ENCODE measurements at places on chromosomes 4 and X.

- DNase-seq, result no peak
Measured at GRCh38 chr4:180751009-180751408, 1492.2 kb upstream of the TENM3 start.

GRCh38 chr4:157172011-157172410 is 48.5 kb upstream of the GRIA2 start:
- DNase-seq, result no peak

DNA sequence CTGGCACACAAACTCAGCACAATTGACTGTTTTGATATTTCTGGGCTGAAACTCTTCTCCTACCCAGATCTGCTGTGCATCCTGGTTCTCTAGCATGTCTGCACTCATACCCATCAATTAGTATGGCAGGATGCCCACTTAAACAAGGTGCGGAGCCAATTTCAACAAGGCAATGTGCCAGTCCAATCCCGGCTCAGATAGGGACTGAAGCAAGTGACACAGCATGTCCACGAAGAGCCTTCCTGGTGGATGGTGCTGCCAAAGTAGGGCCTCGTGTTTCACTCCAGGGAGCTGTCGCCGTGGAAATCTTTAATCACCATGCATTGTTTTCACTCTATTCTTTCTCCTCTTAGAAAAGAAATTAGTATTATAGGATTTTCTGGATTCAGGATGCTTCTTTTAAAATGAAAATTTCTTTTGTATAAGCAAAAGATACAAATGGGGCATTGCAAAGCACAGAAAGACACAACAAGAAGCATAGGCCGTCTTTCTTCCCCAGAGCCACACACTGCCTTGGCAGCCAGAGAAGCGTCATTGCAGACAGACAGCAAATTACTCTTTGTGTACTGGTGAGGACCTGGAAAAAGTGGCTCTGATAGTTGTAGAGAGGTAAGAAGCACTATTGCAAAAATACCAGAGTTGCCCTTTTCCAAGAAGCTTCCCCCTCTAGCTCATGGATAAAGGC is 40.6 kb upstream of the LSM6 start:
- no peak for DNase-seq

- DNase-seq, result no peak
Measured at GRCh38 chr4:73948990-73949706, 32.7 kb downstream of the PF4 start.

DNA sequence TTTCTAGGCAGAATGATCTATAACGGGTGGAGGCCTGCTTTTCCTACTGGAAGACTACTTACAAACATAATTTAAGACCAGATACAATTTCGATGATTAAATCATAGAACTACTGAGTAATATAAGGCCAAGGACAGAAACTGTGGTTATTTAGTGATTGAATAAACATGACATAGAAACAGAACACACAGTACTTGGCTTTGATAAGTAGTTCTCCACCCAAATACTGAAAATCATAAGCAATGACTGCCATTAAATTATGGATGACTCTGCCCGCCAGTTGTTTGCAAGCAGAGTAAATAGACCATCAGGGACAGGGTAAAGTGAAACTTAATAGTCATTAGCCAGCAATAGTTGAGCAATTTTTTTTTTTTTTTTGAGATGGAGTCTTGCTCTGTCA is 17.2 kb upstream of the SMIM14 start:
- DNase-seq, result no peak

DNA sequence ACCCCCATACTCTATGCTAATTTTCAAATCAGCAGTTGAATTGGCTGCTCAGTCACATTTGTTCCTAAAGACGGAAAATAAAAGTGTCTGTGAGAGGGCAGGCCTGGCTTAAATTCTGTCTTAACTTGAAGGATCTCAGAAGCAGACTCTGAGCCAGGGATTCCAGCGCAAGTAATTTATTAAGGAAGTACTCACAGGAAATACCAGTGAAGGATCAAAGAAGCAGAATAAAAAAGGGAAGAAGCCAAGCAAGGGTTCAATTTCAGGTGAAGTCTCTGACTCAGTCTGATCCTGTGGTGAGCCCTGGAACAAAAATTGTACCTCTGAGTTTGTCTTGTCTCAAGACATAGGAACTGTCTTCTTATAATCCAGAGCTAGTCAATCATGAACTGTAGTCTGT is 52.2 kb downstream of the IL1RAPL1 start:
- no peak for DNase-seq

- DNase-seq, result no peak
Measured at GRCh38 chr4:110553197-110553596, 69.7 kb downstream of the PITX2 start.

DNA sequence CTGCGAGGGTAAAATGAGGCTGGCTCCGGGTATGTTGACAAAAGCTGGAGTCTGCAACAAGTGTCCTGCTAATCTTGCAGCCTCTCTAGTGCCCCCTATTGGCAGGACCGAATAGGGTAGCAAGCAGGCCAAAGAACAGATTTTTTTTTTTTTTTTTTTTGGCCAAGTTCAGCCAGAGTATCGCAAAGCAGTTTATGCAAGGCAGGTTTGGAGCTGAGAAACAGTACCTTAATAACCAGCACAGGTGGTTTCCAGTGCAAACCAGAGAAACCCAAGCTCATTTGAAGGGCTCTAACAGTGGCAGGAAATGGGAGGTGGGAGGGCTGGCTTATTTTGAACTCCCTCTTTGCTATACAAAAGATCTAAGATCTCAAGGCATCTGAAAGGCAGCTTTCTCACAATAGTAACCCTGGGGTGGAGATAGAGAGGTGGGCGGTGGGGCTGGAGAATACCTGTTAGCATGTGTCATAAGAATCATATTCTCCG is 38.2 kb upstream of the OCIAD2 start:
- DNase-seq, result peak; percentile 71

- DNase-seq, result no peak
Measured at GRCh38 chr4:109985993-109986974, 73.6 kb downstream of the EGF start.

GRCh38 chr4:89640620-89641366 is 196.2 kb downstream of the SNCA start:
- no peak for DNase-seq

- no peak for DNase-seq
Measured at GRCh38 chr4:74317616-74318246, 9.5 kb downstream of the EPGN start.

DNA sequence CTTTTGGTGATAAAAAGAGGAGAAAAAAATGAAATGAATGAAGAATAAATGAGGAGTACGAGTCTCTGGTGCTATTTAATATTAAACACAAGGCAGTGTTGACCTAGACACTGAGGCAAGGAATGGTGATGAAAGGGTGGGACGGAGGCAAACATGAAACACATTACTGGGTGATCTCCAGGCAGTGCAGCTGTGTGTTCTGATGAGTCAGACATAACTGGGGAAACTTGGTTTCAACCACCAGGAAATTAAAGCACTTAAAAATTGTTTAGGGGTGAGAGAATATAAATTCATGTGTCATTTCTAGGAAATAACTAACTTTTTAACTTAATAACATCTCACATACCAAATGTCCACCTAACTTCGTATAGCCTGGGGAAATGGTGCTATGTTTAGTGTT is 19.7 kb upstream of the CXCL6 start:
- no peak for DNase-seq

- DNase-seq, result no peak
Measured at GRCh38 chr4:96598465-96598864, 758.6 kb downstream of the PDHA2 start.

GRCh38 chr4:184950117-184950830 is 68.0 kb upstream of the HELT start:
- no peak for DNase-seq

- no peak for DNase-seq
Measured at GRCh38 chrX:14412686-14413085, 116.7 kb upstream of the GLRA2 start.

DNA sequence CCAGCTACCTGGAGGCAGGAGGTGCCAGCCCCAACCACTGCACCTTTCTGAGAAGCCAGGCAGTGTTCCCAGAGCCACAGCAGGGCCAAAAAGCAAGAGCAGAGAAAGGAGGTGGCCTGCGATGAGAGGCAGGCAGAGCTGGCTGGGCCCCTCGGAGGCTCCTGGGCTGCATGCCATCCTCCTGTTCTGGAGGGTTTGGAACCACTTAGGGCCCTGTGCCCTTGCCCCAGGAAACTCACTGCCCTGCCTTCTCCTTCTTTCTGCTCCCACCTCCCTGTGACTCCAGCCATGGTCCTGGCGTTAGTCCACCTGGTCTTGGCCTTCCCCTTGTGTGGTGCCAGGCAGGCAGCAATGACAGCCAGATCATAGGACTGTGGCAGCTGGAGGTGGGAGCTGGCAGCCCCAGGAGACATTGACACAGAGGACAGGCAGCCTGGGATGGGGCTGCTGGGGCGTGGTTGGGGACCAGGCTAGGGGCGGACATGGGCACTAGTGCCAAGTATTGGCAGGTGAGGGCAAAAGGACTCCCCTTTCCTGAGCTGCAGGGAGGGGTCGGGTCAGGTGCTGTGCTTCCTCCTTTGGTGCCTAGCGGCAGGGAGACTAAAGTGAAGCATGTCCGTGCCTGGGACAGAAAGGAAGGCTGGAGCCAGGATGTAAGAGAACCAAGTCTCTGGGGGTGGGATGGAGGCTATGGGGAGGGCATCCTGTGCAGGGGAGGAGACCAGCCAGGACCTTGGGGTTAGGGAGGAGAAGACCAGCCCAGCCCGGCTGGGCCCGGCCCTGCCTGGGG is 1.4 kb downstream of the APLN start:
- no peak for DNase-seq

- no peak for DNase-seq
Measured at GRCh38 chr4:165369522-165369921, 9.3 kb upstream of the CPE start.

- no peak for DNase-seq
Measured at GRCh38 chr4:119897260-119897659, 169.4 kb downstream of the MAD2L1 start.

- DNase-seq, result no peak
Measured at GRCh38 chrX:109345856-109346255, 136.0 kb downstream of the GUCY2F start.

DNA sequence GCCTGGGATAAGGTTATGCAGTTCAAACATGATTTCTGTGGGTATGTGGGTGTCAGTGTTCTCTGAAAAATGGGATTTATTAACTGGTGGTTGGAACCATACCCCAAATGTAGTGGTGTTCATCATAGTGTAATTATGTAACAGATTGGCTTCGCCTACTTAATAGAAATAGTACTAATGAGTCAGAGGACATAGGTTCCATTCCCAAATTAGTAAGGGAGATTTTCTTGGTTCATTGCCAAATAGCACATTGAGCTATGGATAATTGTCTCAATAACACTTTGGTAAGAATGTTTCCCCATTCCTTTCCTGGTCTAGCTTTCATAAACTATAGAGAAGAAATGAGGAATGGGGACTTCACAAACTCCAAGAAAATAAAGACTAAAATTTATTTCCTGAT is 20.5 kb upstream of the CYBB start:
- DNase-seq, result no peak

GRCh38 chr4:7160439-7160838 is 31.9 kb upstream of the SORCS2 start:
- DNase-seq, result no peak

GRCh38 chrX:102887687-102888086 is 49.4 kb upstream of the RAB40AL start:
- DNase-seq, result no peak

DNA sequence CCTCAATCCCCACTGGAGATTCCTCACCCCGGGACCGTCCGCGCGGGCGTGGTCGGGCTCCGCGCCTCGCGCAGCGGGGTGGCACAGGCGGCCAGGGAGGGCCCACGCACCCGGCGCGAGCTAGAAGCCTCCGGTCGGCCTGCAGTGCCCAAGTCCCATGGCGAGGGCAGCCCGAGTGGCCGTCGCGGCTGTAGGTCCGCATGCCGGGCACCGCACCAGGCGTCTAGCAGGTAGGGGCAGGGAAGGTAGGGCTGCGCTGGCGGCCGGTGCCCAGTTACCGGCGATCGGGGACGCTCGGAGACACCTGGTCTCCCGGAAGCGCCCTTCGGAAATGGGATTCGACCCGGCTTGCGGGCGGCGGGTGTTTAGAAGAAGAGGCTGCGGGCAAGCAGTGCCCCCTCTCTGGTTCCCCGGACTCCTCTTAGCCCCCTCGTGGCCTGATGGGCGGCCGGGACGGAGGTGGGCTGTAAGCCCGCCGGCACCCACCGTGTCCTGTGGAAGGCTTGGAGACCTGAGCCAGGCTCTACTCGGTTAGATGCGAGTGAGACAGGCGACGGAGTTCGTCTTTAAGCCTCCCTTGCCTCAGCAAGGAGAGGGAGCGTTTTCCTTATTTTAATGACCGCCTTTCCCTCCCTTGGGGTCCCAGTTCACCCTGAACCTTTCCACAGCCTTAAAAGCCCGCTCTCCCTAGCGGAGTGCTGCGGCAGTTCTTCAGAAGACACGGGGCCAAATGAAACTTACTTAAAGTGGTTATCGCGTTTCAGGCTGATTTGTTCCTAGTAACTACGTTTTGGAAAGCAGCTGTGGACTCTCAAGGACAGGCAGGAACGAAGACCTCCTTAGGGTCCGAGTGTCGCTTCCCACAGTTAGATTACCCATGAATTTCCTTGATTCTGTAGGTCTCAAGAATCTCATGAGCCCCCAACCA is 821 bp downstream of the SLITRK2 start:
- DNase-seq, result no peak
